Iris pigment epithelial cell (primary cell): ENCODE measurements at places on chromosomes 5 and 9.

GRCh38 chr5:178193251-178193809, 6.2 kb upstream of the GMCL2 start:
- no peak for DNase-seq

DNA sequence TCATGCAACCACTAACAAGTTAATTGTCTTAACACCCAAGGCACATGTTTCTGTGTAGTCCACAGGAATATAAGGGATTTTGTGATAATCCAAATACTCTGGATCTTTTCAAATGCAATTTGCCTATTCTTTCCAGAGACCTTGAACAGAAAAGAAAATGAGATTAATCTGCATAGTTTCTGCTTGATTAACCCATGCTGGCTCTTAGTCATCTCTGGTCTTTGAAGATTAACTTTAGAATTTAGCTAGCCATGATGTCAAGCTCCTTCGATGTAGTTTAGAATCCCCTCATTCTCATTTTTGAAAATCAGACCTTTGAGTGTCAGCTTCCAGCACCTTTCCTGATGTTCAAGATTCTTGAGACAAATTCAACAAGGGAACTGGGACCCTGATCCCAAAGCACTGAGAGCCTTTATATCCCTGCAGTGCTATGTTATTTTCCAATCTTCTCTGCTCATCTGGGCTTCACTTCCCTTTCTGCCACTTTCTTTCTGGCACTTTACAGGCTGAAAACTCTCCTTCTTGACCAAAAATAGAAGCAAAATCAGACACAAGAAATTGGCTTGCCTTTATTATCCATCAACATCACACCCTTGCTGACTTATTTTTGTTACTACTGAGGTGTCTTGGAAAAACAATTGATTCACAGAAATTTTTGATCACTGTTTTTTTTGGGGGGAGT, 155.5 kb downstream of the PALM2AKAP2 start:
- DNase-seq: peak; percentile 47

DNA sequence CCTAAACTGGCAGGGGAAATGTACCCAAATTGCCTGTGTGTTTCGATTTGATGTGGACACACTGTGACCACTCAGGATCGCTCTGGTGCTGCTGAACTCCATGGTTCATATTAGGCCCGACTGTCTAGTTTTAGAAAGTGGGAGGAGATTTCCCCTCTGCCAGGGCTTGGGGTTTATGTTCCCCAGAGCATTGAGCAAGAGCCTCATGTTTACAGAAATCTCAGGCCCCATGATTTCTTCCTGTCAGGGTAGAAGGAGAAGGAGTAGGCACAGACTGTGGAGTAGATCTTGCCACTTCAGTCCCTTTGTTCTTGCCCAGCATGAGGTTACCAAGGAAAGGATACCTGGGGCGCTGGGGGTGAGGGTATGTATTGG, 40.8 kb upstream of the GLRX start:
- peak; percentile 91 for DNase-seq

- no peak for DNase-seq
Observed at GRCh38 chr9:130736834-130737233, 43.3 kb downstream of the EXOSC2 start.

- no peak for DNase-seq
Observed at GRCh38 chr5:121221483-121221882, 630.2 kb upstream of the FTMT start.
